Activated CD4-positive, alpha-beta T cell treated with anti-CD3 and anti-CD28 coated beads, Interleukin-2, amount 50 U/mL, for 48 hours (primary cell): ENCODE measurements at places on chromosomes 11 and 22.

- no peak for DNase-seq
These were observed 15.2 kb downstream of the MB start for GRCh38 chr22:35601743-35602615.

DNA sequence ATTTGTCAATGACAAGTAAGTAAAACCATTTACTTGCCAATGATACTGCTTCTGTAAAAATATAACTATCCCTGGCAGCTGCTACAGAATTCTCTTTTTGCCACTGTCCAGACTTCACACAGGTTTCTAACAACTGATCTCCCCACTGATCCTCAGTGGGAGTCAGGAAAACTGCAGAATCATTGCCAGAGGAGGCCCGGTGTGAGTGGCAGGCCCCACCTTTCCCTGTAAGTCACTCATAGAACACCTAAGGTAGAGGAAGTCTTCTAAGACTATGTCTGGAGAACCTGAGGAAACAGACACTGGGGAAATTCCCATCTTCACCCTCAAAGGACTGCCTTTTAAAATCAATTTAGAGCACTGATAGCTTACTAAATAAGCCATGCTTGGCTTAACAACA lies 66.3 kb downstream of the ZC3H12C start:
- DNase-seq, result no peak

GRCh38 chr11:73116636-73117035 lies 25.5 kb downstream of the FCHSD2 start:
- no peak for DNase-seq

- DNase-seq, result no peak
These were observed 328.0 kb downstream of the MN1 start for GRCh38 chr22:27473533-27473932.

- no peak for DNase-seq
These were observed 465.0 kb downstream of the GUCY1A2 start for GRCh38 chr11:106553304-106553703.

DNA sequence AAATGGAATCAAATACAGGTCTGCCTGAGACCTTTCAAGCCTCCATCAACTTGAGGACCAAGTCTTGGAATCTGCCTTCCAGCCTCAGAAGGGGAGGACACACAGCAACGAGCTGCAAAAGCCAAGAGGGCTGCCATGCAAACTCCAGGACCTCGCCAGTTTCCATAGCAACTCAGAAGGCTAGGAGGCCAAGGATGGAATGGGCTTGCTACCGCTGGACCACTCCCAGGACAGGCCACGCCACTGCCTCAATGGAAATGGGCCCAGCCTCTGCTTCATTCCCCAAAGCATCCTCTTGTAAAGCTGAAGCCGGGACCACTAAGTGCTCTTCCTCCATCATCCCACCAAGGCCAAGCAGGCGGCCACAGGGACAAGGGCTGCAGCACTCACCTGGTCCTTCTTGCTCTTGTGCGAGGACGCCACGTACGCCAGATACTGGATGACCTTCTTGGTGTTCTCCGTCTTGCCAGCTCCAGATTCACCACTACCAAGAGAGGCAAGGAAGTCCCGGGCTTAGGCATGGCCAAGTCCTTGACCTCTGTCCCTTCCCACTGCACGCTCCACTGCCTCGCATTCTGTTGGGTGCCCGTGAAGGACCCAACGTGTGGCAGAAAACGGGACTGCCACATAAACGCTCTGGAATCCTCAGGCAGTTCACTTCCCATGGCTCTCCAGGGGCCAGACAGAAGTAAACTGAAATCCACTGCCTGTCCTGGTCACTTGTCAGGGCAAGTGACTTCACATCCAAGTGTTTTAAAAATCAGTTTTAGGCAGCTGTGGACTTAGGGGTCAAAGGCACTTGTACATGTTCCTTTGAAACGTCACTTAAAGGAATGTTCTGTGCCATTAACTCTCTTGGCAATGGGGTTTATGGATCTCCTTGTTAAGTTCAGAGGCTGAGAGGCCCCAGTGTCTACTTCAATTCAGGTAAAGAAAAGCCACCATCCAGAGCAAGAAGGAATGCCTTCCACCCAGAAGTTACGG lies 61.3 kb downstream of the MYH9 start:
- DNase-seq, result no peak
